ENCODE measurements at places on chromosomes 5 and 9.

- no peak for DNase-seq
Observed at GRCh38 chr5:21574961-21575360, 1278.2 kb downstream of the CDH12 start.

DNA sequence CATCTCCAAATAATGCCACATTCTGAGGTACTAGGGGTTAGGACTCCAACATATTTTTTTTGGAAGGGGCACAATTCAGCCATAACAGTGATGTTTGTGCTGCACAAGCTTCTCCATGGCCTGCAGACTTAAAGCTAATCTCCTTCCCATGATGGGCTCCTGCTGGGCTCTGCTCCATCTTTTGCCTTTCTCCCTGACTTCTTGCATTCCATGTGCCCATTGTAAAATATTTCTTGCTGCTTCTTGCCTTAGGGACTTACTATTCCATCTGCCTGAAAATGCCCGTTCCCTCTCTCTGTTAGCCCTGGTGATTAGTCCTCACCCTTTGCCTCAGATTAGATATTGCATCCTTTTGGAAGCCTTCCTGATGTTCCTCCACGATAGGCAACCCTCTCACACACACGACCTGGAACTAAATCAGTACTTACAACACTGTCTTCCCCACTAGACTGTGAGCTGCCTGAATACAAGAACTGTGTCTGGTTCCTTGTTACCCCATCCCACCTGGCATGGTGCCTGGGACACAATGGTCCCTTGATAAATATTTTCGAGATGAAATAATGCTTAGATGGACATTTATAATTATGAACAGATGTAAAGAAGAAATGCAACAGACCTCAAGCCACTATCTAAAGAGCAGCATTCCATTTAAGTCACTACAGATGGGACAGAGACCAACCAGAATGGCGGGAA is 33.5 kb downstream of the OR1J1 start:
- DNase-seq = no peak

- DNase-seq = no peak
Observed at GRCh38 chr5:9722601-9723180, 92.5 kb upstream of the TAS2R1 start.

DNA sequence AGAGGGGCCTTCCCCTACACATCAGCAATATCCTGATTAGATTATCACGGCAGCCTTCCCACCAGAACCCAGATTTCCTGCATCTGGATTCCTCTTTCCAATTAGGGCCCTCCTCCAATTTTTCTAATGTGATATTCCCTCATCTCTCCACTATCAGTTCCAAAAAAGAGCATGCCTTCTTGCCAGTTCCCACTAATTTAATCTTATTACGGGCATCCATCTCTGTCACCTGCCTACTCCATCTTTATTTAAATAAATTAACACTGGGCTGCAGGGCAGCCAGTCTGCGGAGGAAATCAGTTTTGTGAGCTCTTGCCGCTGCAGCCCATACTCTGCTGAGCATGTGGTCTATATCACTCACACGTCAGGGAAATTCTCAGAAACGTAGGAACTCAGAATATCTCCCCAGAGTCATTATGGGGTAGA is 16.6 kb upstream of the FBP2 start:
- no peak for DNase-seq

DNA sequence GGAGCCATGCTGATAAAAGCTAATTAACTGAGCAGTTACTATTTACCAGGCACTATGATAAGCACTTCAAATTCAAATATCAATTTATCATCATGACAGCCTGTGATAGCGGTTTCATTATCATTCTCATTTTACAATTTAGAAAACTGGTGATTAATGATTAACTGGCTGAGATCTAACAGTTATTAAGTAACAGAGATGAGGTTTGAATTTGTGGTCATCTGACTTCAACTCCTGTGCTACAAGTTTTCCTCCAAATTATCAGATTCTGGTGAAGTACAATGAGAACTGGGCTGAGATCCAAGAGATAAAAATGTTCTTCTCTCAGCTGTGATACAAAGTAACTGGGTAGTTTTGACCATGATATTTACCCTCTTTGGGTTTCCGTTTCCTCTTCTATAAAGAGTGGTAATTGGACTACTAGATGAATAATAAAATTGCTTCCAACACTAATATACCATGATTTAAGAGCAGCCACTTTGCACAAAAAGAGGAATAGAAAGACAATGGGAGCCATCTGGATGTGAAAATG is 74.5 kb upstream of the CCNG1 start:
- DNase-seq = peak; percentile 43

DNA sequence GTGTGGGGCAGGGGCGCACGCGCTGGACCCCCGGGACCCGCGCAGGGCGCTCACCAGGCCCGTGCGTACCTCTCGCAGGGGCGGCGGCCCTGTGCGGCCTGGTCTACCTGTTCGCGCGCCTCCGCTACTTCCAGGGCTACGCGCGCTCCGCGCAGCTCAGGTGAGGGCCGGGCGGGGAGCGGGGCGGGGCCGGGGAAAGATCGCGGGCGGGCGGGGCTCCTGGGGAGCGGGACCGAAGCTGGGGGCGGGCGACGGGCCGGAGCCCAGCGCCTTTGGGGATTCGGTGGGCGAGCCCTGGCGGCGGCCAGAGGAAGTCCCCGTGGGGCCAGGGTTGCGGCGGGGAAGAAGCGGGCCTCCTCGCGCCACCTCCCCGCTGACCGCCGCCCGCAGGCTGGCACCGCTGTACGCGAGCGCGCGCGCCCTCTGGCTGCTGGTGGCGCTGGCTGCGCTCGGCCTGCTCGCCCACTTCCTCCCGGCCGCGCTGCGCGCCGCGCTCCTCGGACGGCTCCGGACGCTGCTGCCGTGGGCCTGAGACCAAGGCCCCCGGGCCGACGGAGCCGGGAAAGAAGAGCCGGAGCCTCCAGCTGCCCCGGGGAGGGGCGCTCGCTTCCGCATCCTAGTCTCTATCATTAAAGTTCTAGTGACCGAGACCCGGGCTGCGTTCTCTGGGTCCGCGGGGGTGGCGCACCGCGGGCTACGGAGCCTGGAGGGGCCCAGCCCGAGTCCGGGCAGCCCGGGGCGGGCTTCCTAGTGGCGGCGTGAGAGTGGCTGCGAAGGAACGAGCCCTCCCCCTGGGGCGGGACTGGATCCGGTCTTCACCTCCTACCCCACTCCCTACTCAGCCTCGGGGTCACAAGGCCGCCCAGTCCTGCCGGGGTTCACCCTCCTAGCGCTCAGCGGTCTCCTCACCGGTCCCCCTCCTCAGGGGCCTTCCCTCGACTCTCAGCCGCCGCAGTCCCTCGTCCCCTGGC is 2.4 kb downstream of the LTC4S start:
- peak; percentile 86 for DNase-seq

- DNase-seq = peak; percentile 65
Observed at GRCh38 chr9:6757132-6757455, 679 bp upstream of the KDM4C start.

DNA sequence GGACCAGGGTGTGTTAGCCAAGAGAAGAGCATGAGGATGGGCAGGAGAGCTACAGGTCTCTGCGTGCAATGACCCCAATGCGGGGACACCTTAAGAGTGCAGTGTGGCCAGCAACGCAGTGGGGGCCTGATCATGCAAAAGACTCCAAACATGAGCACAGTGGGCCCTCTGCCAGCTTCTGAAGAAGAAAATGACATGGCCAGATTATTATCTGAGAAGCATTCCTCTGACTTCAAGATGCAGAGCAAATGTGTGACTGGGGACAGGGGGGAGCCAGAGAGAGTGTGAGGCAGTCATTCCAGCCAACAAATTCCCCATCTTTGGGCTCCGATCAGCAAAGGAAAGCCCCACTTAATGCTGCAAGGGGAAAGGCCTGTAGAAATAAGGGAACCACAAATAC is 229.4 kb downstream of the CDK5RAP2 start:
- DNase-seq = no peak

DNA sequence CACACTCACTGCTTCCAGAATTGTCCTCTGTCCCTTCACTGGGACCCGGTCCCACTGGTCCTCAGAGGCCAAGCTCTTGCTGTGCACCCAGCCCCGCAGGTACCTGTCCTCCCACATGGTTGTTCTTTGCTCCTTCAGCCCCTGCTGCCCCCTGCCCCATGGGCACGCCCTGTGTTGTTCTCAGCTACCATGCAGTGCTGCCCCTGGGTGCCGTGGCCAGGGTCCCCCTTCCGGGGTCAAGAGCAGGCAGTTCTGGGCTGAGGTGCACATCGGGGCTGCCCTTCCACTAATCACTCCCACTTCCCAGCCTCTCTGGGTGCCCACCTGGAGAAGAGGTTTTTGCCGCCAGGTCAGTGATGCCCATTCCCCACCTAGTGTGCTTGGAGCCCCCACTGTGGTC is 31.9 kb upstream of the SUSD3 start:
- no peak for DNase-seq

- peak; percentile 10 for DNase-seq
Observed at GRCh38 chr5:76305269-76305668, 97.8 kb upstream of the IQGAP2 start.

- no peak for DNase-seq
Observed at GRCh38 chr5:57845025-57845424, 362.4 kb upstream of the ACTBL2 start.

GRCh38 chr5:14928661-14929060 is 57.1 kb upstream of the ANKH start:
- peak; percentile 79 for DNase-seq

DNA sequence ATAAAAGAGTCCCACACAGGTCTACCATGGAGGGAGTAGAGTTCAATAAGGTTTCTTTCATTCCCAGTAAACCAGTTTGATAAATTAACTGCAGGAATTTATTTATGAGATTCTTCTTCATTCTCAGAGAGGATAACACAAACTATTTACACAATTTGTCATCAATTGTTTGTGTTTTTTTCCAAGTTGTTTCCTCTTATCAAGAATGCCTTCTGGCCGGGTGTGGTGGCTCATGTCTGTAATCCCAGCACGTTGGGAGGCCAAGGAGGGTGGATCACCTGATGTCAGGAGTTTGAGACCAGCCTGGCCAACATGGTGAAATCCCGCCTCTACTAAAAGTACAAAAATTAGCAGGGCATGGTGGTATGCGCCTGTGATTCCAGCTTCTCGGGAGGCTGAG is 216.7 kb downstream of the MLLT3 start:
- no peak for DNase-seq

DNA sequence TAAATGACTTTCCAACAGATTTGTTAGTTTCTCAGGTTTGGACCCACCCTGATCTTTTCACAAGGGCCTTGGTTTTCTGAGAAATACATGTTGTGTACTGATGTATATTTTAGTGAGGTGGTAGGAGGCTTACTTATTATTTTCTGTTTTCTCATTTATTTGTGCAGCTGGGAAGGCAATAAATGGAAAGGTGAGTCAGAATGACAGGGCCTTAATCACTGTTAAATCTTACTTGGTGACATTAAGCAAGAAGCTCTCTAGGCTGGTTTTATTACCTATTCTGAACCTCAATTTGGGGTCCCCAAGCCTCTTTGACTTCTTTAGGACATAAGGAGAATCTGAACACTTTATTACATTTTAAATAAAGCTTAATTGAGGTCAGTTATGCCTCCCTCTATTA is 214.0 kb upstream of the DAB2 start:
- DNase-seq = no peak

- DNase-seq = peak; percentile 78
Observed at GRCh38 chr5:136620016-136620419, 254.7 kb upstream of the TRPC7 start.
